ENCODE measurements at places on chromosomes 5 and 9.

- no peak for DNase-seq
Measured at GRCh38 chr5:33361781-33362180, 79.0 kb upstream of the TARS1 start.

DNA sequence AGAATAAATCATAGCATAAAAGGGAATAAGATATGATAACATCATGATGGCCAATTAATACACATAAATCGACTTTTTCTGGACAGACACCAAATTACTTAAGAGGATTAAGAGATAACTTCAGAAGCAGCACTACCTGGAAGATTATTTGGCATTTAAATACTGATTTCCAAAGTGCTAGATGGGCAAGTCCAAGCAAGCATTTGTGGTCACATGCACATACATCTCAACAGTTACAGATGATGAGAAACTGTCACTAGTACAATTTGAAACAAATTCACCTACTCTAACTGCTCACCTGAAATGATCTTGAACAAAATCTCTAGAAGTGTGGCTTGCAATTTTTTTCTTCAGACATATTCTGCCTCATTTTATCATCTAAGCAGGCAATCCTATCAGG lies 26.8 kb upstream of the RASGEF1C start:
- DNase-seq, result no peak

GRCh38 chr9:136305804-136306203 lies 1.9 kb upstream of the CCDC187 start:
- no peak for DNase-seq

- no peak for DNase-seq
Measured at GRCh38 chr5:33336891-33337636, 103.7 kb upstream of the TARS1 start.
